Hematopoietic multipotent progenitor cell treated with erythropoietin and hydrocortisone succinate and interleukin-3 and kit ligand, for 6 days (in vitro differentiated cells): ENCODE measurements at places on chromosomes 5 and 9.
A peak's percentile ranks its signal among the peaks of the same experiment; 100 is the strongest.

- peak; percentile 81 for DNase-seq
Observed at GRCh38 chr5:138711811-138712210, 41.4 kb upstream of the CTNNA1 start.

DNA sequence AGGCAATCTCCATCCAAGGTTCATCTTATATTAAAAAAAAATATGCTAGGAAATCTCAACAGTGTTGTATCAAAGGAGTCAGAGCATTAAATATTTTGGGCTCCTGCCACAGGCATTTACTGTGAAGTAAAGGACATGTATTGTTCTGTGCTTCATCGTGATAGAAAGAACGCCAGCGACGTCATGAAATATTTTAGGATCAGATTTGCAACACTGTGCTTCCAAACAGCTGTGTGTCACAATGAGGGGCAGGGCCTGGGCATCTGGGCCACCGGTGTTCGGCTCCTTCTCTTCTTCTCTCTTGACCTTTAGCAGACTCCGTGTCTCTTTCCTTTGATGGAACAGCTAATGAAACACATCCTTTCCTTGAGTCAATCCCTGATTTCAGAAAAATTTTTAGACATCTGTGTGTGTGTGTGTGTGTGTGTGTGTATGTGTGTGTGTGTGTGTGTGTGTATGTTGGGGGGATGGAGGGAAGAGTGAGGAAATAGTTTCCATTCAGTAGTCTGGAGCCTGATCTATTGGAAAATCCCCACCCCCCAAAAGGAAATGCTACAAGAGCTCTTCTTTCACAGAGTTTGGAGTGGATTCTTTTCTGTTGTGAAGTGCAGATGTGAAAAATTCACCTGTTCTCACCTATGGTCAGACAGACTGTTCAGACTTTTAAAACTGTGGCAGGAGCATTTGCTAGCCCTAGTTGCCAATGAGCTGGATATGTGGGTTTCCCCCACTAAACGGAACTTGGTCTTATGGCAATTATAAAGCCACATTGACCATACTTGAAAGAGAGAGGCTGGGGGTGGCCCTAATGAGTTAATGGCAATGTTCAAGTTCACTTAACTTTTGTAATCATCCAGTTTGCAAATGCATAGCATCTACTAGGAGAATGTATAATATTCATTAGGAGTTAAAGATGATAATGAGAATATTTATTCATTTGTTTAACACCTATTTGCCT is 18.1 kb upstream of the TNC start:
- no peak for DNase-seq

DNA sequence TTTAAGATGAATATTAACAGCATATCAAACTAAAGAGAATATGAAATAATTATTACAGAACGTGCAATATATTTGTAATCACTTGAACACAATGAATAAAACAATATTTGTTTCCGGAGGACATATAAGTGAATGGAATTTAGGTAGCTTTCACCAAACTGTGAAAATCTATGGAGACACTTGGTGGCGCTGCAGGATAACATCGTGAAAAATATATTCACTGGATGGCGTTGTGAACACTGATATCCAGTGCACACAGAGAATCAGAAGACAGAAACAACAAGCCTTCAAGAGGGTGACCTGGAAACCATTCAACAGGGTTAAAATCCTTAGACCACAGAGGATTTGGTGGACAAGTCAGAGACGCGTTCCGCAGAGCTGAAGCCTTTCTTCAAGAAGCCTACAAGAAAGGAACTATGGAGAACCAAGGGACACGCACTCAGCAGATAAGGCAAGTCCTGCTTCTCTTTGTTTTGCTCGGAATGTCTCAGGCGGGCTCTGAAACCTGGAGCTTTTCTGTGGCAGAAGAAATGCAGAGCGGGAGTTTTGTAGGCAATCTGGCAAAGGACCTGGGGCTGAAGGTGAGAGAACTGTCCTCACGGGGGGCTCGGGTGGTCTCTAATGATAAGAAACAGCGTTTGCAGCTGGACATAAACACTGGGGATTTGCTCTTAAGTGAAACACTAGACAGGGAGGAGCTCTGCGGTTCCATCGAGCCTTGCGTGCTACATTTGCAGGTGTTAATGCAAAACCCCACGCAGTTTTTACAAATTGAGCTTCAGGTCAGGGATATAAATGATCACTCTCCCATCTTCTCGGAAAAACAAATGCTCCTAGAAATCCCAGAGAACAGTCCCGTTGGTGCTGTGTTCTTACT is at the start of gene PCDHB11:
TSS of gene PCDHB11 (plus strand) at position 269 of the 877 bp plus-strand sequence. CDS start at position 417, 148 bp downstream.
- DNase-seq = peak; percentile 2

- peak; percentile 62 for DNase-seq
Observed at GRCh38 chr5:135876146-135876545, 19.5 kb downstream of the IL9 start.

- no peak for DNase-seq
Observed at GRCh38 chr9:126480813-126481212, 132.9 kb upstream of the LMX1B start.

DNA sequence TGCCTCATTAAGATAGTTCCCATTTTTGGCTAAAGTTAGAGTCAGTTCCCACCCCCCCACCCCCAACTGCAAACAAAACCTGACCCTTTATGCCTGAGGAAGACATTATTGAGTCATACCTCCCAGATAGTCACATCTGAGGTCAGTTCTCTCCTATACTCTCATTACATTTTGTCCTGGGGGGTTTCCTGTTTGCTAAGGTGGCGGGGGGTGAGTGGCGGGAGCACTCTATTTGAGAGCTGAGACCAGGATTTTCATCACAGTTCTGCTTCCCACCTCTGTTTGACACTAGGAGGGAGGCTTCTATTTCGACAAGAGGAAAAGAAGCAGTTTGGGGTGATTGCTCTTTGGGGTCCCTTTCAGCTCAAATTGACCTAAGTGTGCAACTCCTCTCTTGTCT is 59.4 kb upstream of the ICE1 start:
- no peak for DNase-seq
